RPMI7951 (cell line): ENCODE measurements at places on chromosomes 5 and 9. TPM values are rescaled to one million over a fixed set of nuclear protein-coding genes. Genes with fewer than 3 reads are reported as not detected.

DNA sequence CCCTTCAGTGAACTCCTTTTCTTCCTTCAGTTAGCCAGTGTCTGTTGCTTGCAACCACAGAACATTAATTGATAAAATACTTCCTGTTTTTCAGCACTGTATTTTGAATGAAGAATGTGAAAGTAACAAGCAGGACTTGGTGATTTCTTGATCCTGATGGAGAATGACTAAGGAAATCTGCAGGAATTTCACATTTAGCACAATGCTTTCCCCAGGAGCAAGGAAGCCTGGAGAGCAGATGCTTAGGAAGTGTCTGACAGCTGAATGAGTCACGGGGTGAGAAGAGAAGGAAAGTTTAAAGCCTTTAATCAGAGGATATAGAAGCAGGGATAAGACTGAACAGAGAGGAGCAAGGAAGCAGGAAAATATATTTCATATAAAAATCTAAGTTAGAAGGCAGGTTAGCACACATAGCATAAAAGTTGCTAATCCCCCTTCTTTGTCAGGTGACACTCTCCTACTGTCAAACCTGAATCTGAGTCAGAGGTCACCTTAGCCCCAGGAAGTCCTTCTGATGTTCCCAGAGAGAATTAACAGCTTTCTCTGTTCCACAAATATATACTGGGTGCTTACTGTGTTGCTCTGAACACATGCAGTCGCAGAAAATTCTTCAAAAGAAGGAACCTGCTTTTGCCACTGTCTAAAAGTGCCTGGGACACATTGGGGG is 59.7 kb downstream of the GNA14 start:
- DNase-seq = peak; percentile 79

- DNase-seq = peak; percentile 36
Observed at GRCh38 chr5:36777105-36777757, 99.3 kb upstream of the NIPBL start.

DNA sequence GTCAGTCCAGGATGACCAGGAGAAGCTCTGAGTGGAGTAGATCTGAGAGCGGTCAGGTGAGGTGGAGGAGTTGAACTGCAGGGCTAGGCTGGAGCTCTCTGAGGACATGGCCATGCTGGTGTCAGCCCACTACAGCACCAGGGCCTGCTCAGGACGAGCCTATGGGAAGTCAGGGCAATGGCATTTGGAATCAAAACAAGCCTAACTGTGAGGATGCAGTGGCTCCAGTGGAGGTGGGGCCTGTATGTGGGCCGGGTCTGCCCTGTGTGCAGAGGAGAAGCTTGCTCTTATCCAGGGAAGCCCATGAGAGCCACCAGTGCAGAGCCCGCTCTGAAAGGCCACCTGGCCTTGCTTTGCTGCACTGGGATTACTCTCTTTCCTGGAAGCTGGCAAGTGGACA is 11.1 kb downstream of the CXCL14 start:
- no peak for DNase-seq

GRCh38 chr5:119840175-119840574 is 210.8 kb downstream of the FAM170A start:
- DNase-seq = no peak

- no peak for DNase-seq
Observed at GRCh38 chr9:1599961-1600360, 415.2 kb upstream of the SMARCA2 start.

DNA sequence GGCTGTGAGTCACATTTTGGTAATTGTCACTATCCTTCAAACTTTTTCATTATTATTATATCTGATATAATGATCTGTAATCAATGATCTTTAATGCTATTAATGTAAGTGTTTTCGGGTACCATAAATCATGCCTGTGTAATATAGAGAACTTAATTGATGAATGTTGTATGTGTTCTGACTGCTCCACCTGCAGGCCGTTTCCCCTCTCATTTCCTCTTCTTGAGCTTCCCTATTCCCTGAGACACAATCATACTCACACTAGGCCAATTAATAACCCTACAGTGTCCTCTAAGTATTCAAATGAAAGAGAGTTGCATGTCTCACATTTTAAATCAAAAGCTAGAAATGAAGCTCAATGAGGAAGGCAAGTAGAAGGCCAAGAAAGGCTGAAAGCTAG is 420.9 kb upstream of the SGCD start:
- DNase-seq = no peak

GRCh38 chr9:137422604-137423513 is at the start of the genes EXD3 and NOXA1:
EXD3 (minus strand) TSS chr9:137423162; CDS start chr9:137395357, 27,805 bp downstream.
NOXA1 (plus strand) TSS chr9:137423393; CDS start chr9:137423530, 137 bp downstream.
- DNase-seq = peak; percentile 78

DNA sequence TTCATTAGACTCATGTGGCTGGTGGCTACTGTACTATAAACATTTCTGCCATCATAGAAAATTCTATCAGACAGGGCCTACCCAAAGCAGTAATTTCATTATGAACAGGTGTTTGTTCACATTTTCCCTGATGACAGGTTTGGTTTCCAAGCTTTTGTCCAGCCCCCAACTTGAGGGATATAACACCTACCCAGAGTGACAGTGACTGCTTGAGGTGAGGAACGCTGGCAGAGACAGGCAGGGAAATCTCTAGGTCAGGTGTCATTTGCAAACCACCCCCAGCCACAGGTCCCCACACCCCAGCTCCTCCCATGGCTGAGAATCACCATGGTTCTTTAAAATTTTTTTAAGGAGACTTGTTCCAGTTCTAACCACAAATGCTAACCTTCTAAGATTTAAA is 25.5 kb downstream of the GOLM1 start:
- no peak for DNase-seq

DNA sequence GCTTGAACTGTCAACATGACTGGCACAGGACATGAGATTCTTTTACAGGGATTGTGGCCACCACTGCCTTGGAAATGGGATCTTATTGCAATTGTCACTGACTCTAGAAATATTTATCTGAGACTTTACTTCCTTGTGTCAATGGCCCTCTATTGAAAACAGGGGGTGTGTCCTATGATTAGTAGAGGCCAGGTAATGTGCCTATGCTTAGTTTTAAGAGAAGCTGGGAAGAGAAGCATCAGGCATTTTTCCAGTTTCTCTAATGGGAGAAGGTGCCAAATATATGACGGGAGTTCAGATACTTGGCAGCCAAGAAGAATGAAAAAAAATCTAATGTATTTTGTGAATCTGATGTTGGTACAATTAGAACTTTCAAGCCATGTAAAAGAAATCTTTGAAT is 73.9 kb upstream of the VCAN start:
- no peak for DNase-seq

- DNase-seq = no peak
Observed at GRCh38 chr5:67202828-67203227, 6.2 kb upstream of the CD180 start.

- DNase-seq = peak; percentile 64
Observed at GRCh38 chr5:93017849-93018248, 563.2 kb downstream of the NR2F1-AS1 start.

- DNase-seq = no peak
Observed at GRCh38 chr9:21804791-21805190, 2.4 kb downstream of the MTAP start.

GRCh38 chr9:94514722-94515121 is 40.2 kb upstream of the PCAT7 start:
- no peak for DNase-seq

DNA sequence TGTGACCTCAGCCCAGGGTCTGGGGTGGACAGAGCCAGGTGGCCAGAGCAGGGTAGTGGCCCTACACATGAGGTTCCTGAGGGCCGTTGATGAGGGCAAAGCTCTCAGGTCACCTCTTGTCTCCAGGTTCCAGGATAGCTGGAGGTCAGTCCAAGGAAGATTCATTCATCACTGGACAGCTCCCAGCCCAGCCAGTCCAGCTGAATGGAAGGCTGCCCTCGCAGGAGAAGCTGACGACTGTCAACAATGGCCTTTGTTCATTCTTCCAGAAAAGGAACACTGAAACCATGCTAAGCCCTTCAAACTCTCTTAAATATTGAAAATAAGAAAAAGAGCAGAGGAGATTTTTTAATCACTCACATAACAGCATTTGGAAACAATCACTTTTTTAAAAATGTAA is 169.7 kb upstream of the TBCA start:
- DNase-seq = no peak

CCNJL gene
- total RNA-seq = 2.3 and 3.0 TPM in 2 replicates

BTNL8 gene
- total RNA-seq = 0.12 and 0.29 TPM in 2 replicates

FAXDC2 gene
- 3.4 and 6.4 TPM in 2 replicates for total RNA-seq

INSL6 gene
- total RNA-seq = not detected in 2 replicates

ADRA1B gene
- total RNA-seq = not detected in 2 replicates

CKMT2 gene
- 2.2 TPM in 1 of 2 replicates, not detected in the other for total RNA-seq

GMCL2 gene
- total RNA-seq = not detected in 2 replicates

PDLIM4 gene
- total RNA-seq = 0.48 TPM in 1 of 2 replicates, not detected in the other
